NCI-H1417 treated with DMSO at 0.1 percent for 48 hours (cell line): ENCODE measurements at places on chromosomes 6 and 20.
A peak's percentile ranks its signal among the peaks of the same experiment; 100 is the strongest.

- peak; percentile 63 for DNase-seq
Observed at GRCh38 chr6:79868098-79868722, 79.1 kb downstream of the ELOVL4 start.

DNA sequence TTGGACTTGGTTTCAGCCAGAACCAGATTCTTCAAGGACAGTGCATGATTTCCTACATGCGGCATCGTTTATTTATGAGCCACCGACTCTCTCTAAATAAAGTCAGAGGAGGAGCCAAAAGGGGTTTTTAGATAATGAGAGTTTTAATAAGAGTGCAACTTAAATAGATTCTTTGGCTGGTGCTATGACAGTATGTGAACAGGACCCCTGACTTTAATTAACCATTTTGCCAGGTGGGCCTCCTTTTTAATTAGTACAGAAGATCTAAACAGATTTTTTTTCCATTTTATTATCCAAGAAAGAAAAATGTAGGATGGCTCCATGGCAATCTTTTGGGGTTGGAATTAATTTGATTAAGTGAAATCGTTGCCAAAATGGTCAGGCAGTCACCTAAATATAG is 74.8 kb upstream of the INSM1 start:
- no peak for DNase-seq

DNA sequence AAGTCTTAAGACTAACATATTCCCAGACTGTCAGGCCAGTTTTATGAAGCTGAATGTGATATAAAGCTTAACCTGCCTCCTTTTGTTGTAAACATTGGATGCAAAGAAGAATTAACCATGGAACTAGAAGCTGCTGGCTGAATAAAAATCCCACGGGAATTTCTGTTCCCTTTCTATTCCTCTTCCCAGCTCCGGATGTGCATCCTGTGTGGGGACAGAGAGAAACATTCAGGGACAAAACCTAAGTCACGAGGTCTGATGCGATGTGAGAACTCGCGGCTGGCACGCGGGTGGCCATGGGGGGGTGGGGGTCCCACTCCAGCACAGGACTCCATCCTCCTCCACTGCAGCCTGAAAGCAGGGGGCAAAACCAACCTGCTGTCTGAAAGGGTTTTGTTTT is 32.2 kb downstream of the RAMACL start:
- DNase-seq, result no peak

- no peak for DNase-seq
Observed at GRCh38 chr6:95576218-95576997, 927 bp upstream of the MANEA start.

- DNase-seq, result no peak
Observed at GRCh38 chr6:130918171-130918570, 91.0 kb downstream of the SMLR1 start.

GRCh38 chr6:73823046-73823735 is 127.2 kb downstream of the CD109 start:
- DNase-seq, result no peak
